ENCODE measurements at places on chromosomes 7 and 10.

DNA sequence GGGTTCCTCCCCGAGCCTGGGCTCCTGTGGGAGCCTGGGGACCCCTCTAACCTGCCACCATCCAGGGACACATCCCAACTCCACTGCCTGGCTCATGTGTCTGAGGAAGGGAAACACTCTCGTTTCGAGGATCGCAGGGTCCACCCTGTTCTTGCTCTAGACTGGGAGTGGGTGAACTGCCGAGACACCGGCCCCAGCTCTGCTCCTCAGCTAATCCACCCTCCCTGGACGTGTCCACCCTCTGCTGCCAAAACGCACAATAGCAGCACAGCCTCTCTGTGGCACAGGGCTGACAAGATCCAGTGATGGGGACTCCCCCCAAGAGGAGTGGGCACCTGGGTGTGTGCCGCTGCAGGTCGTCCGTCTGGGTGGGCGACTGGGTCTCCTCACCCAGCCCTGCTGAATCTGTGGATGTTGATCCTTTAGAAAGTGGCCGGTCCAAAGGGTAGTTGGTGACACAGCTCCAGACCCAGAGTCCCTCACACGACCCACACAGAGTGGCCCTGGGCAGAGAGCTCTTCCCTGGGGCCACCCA is 65.2 kb upstream of the FAM20C start:
- DNase-seq, result no peak

DNA sequence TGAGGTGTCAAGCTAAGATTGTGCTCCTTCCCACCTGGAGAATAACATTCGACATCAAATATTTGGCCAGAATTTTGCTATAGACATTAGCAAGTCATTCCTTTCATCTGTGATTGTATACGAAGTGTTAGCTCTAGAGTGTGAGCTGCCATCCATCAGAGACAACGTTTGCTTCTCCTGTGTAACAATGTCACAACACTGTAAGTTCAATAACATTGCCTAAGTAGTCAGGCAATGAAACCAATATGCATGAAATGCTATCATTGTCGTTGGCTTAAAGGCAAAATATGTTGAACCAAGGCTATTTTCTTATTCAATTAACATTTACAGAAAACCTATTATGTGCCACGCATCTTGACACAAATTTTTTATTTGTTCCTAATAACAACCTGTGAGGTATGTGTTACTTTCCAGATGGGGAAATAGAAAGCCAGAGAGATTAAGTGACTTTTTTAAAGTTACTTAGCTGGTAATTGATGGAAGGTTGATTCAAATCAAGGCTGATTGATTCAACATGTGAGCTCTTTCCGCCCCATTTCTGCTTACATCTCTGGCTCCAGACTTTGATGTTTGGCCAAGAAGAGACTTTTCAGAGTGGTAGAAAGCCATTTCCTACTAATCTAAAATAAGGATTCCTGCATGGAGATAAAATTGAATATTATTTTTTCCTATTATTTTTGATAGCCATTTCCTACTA is 32.0 kb downstream of the BET1 start:
- DNase-seq, result no peak

- peak; percentile 55 for DNase-seq
Measured at GRCh38 chr7:76020031-76020714, 25.8 kb upstream of the TMEM120A start.

DNA sequence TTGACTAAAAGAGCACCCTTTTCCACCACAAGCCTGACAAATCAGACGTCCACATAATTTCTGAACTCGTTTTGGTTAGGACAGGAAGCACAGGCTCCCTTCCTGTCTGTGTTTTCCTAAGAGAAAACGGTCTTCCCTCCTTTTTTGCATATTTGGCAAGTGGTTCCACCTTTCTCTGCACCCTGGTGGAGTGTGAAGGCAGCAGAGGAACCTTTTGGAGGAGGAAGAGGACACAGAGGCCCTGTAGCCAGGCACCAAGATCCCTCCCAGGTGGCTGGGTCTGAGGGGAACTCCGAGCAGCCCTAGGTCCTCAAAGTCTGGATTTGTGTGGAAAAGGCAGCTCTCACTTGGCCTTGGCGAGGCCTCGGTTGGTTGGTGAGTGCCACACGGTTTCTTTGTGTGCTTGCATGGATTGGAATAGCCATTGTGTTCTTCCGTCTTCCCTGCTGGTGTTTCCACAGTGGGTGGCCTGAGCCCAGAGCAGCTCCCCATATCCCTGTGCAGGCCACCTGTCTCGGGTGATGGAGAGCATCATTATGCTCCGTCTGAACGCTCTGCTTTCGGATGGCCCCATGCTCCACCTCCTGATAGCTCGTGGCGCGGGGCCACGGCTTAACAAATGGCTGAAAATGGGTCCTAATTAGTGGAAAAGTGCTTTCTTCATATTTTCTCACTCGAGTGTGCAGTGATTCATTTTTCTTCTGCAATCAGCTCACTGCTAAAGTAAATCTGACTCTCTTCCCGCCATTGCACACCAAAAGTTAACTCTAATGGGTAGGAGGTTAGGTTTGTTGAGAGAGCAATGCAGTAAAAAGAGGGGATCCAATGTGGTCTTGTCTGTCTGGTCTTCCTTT is 4.2 kb downstream of the IKZF1 start:
- no peak for DNase-seq

- DNase-seq, result no peak
Measured at GRCh38 chr10:84563355-84563754, 235.0 kb downstream of the CCSER2 start.

DNA sequence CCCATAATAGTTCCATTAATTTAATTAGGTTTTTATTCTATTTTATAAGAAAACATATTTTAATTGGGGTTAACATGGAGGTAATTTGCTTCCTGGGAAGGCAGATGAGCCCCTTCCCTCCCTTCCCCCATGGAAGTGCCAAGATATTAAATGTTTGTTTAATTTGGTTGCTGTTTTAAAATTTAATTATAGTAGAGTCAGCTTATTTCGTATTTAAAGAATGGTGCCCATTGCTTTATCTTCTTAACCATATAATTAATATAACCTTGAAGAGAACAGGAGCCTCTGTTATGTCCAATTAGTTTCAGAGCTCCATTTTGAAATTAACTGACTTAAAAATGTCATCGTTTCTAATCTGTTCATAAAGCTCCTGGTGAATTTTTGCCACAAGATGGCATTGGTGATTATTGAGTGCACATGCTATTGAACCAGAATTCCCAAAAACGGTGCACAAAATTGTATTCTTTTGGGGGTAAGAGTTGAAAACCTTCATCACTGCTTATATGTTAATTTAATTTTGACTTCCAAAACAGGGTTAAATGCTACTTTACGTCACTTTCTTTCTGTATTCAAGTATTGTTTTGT is 26.0 kb downstream of the KLHDC10 start:
- DNase-seq, result no peak

GRCh38 chr10:90787393-90788198 is 70.2 kb downstream of the HTR7 start:
- peak; percentile 18 for DNase-seq

- DNase-seq, result no peak
Measured at GRCh38 chr10:131725581-131726069, 175.2 kb upstream of the PPP2R2D start.

GRCh38 chr7:151621961-151622360 is 102.3 kb upstream of the RHEB start:
- DNase-seq, result no peak

GRCh38 chr7:103445228-103446048 is 569 bp downstream of the SLC26A5 start:
- no peak for DNase-seq

DNA sequence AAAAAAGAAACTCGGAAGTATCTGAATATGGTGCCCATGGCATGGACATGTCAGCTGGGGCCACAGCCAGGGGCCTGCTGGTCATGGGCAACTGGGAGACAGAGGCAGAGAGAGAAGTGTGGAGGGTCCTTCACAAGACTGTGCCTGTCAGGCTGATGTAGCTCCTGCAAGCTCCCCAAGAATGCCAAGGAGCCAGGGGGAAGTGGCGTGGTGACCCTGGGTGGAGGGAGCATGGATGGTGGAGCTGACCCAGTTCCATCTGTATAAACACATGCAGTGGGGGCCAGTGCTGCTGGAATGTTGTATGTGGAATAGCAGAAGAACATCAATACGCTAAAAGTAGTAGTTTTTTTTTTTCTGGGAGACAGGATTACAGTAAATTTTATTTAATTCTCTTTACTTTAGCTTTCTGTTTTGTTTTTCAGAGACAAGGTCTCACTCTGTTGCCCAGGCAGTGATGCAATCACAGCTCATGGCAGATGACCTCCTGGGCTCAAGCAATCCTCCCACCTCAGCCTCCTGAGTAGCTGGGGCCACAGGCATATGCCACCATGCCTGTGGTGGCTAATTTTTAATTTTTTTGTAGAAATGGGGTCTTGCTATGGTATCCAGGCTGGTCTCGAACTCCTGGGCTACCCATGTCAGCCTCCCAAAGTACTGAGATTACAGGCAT is 10.5 kb upstream of the ZMIZ2 start:
- DNase-seq, result no peak

- DNase-seq, result no peak
Measured at GRCh38 chr7:13948019-13948801, 41.3 kb downstream of the ETV1 start.

DNA sequence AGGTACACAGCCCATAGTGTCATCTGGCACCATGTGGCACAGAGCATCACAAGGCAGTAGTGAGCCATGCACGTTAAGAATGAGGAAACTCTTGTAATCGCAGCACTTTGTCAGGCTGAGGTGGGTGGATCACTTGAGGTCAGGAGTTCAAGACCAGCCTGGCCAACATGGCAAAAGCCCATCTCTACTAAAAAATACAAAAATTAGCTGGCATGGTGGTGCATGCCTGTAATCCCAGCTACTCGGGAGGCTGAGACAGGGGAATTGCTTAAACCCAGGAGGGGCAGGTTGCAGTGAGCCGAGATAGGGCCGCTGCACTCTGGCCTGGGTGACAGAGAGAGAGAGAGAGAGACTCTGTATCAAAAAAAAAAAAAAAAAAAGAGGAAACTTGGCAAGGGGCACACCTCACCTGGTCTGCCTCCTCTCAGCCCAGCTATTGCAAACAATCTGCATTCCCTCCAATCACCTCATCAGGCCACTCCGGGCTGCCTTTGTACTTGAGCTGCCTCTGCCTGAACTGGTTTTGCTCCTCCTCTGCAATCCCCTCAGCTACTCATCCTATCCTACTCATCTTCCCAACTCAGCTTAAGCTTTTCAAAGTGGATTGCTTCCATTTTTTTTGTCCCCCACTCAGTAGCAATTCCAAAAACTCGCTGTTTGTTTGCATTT is 46.0 kb upstream of the OPTN start:
- DNase-seq, result no peak

DNA sequence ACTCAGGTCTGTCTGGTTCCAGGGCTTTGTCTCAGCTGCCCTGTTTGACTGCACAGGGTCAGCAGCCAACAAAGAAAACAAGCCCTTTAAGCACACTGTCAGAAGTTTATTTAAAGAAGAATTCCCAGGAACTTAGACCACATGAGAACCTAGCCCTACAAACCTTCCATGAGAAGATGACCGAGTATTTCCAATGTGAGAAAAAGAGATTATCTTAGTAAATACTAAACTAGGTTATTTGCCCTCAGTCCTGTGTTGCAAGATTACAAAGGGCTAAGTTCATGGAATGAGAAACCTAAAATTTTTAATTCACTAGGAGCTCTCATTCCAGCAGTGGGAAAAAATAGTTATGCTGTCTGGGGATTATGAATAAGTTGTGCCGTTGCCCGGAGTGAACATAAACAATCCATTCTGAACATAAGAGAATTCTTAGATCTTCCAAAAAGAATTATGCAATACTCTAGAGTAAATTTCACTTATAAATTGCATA is 46.7 kb downstream of the NOC3L start:
- no peak for DNase-seq

GRCh38 chr10:128751284-128751683 is 625.1 kb upstream of the MKI67 start:
- DNase-seq, result no peak

DNA sequence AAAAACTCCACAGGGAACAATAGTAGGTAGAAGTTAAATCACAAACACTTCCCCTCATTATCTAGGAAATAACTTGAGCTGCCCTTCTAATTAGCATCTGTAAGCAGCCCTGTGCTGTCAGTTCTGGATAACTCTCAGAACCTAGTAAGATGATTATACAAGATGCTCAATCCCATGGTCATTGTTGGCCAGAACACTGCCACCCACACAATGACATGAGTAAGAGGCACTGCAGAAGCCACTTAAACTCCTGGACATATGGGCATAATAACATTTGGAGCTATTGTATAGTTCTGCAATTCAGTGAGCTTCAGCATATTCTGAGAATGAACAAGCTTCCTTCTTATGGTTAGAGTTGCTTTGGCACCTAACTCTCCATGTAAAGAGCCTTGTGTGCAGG is 153.8 kb downstream of the PLPP4 start:
- no peak for DNase-seq

DNA sequence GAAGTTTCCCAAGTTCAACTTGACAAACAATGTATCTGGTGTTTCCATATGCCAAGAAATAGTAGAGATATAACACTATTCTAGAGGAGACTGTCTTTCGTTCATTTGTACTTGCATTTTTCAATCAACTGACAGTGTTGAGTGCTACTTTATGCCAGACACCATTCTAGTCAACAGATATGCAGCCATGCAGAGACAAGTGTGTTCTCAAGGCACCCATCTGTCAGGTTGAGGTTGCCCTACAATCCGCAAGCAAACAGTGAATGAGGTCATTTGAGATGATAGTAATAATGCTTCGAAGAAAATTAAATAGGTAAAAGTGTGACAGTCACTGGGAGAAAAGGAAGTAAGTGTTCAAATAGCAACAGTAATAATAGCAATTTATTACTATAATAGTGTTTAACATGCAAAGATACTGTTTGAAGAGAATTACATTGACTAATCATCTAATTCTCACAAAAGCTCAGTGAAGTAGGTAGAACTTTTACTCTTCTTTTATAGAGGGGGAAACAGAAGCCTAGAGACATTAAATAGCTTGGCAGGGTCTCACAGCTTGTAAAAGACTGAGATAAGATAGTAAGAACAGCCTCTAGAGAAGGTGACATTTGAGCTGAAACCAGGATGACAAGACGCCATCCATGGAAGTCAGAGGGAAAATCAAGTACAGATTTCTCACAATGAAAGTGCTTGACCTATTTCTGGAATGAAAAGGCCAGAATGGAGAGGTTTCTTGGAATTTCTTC is 936.9 kb downstream of the SORCS3 start:
- no peak for DNase-seq

DNA sequence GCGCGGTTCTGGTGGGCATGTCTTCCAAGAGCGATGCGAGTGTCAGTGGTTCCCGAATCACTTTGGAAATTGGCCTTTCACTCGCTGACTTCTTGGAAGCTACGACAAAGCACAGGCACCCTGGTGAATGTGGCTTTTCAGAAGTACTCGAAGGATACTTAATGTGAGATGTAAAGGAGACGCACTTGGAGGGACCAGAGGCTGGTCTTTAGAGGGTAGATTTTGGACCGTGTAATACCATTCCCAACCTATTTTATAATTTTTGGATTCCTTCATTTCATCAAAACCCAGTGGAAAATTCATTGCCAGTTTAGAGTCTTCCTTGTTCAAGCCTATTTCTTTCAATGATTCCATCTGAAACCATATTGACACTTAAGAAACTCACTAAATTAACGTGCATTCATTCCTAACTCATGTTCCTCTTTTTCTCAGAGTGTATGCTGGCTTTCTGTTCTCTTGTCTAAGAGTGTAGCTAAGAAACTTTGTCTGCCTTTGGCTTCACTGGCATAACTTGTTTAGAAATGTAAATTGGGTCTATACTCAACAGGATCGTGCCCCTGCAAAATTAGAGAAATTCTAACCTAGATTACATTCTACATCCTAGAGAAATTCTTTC is 645 bp upstream of the COPG2 start:
- no peak for DNase-seq

- DNase-seq, result no peak
Measured at GRCh38 chr7:68146983-68147382, 1150.3 kb downstream of the TYW1 start.

- DNase-seq, result no peak
Measured at GRCh38 chr7:91512958-91513357, 248.7 kb downstream of the FZD1 start.

GRCh38 chr7:75049817-75050216 is 23.8 kb downstream of the RCC1L start:
- no peak for DNase-seq
